ENCODE measurements at places on chromosomes 4 and X.

- DNase-seq = no peak
These were observed 726.0 kb downstream of the C4orf33 start for GRCh38 chr4:129821963-129822362.

DNA sequence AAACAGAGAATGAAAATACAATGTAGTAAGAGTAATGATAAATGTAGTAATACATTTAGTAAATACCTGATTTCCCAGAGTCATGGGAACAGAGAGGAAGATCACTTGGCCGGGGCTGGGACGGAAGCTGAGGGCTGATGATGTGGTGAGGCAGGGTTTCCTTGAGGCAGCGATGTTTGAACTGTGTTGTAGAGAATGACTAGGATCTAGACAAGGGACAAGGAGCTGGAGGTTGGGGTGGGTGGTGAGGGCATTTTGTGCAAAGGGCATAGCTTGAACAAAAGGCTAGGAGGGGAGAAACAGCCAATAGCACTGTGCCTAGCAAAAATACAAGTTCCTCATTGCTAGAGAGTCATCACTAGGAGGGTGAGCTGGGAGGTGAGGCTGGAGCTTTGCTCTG lies 64.3 kb upstream of the RAPGEF2 start:
- no peak for DNase-seq

- no peak for DNase-seq
These were observed 21.6 kb downstream of the CD38 start for GRCh38 chr4:15799701-15800100.

DNA sequence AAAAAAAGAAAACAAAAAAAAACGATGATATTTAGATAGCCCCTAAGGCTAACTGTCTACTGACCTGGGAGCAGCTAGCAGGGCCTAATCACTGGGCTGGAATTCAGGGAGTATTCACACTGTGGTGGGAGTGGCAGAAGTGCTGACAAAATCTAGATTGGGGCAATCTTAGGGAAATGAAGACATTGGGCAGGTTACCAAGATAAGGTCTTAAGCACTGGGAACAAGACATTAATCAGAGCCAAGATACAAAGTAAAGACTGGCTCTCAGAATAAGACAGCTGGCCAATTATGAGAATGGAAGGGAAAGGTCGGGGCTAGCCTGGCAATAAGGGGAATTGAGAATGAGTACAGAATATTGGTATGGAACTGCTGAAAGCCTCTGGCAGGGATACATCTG lies 100.2 kb upstream of the GRIA3 start:
- no peak for DNase-seq

- no peak for DNase-seq
These were observed 9.4 kb downstream of the TMEM187 start for GRCh38 chrX:153981771-153982533.

- DNase-seq = no peak
These were observed at the start of gene HS6ST2 for GRCh38 chrX:132958091-132958703. HS6ST2 (minus strand) TSS chrX:132958629.

DNA sequence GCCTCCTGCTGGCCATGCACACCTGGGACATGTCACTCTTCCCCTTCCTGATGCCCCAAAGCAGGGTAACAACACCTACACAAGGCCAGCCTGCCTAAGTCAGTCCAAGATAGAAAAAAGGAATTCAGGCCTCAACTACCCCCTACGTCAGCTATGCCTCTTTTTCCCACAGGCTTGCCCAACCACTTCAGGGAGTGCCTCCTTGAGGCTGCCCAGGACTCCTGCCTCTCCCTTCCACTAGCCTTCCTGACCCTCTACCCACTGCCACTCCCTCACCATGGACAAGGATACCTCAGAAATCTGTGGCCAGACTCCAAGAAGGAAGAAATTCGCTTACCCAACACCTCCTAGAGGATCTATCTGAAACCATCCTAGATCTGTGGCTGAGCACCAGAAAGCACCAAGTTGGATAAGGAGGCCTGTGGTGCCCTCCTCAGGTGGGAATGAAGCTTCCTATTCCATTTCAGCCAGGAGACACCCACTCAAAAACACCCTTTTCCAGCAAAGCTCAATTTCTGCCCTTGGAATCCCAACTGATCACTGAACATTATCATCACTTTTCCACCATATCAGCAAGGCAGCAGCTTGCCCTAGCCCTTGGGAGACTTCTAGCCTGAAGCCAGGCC lies 1.8 kb downstream of the KDM5C start:
- no peak for DNase-seq

DNA sequence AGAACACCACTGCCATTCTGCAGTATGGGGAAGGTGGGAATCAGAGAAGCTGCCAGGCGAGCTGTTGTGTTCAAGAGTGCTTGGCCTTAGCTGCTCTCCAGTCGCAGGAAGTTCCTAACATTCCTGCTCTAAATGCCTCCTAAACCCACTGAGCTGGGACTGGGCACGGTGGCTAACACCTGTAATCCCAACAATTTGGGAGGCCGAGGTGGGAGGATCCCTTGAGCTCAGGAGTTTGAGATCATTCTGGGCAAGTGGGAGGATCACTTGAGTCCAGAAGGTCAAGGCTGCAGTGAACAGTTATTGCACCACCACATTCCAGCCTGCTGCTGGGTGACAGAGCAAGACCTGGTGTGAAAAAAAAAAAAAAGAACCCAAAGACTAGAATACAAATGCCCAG lies 690.3 kb upstream of the FAM241A start:
- no peak for DNase-seq

DNA sequence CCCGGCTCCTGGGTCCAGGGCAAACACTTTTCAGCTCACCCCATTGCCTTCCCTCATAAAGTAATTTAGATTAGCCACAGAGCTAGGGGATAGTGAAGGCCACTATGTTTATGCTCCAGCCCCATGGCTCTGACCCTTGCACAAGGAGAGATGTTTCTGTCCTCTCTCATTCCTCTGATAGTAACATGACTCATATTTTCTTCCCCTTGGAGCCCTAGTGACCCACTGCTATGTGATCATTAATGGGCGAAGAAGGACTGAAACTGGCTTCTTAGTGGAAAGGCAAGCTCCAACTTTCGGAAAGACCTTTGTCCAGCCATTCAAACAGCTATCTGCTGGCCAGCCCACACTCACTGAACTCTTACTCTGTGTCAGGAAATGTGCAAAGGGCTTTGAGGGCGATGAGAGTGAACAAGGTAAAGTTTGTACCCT lies 12.3 kb downstream of the CLDN2 start:
- no peak for DNase-seq

DNA sequence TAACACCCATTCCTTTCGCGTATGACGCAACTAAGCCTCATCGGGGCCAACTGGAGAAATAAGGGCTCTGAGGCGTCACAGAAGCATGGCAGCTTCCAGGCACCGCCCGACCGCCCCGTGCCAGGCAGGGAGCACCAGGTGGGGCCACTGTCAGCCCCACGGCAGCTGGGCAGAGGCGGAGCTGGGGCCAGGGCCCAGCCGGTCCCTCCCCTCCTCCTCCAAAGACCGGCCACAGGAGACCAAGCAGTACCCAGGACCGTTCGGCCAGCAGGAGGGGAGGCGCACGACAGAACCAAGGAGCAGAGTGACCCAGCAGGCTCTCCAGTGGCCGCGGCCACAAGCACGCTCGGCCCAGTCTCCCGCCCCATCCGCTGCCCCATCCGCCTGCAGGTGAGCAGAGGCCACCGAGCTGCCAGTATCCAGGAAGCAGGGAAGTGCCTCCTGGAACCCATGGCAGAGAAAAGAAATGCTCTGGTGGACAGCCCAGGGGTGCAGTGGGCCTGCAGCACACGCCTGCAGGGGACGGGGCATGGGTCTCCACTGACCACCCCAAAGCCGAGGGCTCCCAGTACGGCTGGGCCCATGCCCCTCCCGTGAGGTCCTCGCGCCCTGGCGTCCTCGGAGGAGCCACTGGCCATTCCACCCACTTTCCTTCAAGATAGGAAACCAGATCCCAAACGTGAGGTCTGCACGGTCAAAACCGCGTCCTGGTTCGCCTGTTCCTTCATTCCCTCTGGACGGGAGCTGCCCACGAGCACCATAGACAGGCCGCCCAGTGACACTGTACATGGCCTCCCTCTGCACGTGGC lies 9.6 kb downstream of the CTBP1 start:
- no peak for DNase-seq

GRCh38 chr4:7073526-7074390 lies 5.9 kb upstream of the GRPEL1 start:
- DNase-seq = no peak

DNA sequence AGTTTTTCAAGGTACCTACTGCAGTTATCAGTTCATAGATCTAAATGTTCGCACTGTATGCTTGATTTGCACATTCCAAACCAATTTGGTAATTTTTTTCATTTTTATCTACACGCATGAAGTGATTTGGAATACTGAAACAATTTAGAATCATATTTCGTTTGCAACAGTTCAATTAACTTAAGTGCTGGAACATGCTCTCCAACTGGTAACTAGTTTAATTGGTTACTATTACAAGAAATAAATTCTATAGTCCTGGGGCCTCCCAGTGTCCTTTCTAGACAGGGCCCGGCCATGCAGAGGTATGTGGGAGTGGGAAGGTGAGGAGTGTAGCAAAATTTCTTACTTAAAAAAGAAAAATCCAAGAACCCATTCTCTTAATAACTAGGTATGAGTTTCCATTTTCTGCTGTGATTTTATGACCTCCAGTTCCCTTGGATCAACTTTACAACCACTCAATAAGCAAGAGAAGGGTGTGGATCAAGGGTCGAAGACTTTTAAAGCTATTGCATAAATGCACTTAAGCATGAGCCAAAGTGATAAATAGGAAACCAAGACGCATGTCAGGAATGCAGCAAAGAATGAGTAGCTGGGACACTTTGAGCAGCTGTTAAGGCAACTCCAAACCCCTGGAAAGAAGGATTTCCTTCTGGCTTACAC lies 106.9 kb downstream of the PPARGC1A start:
- no peak for DNase-seq

GRCh38 chrX:41047878-41048534 lies 37.2 kb upstream of the USP9X start:
- no peak for DNase-seq

GRCh38 chr4:70902577-70903290 lies 565 bp downstream of the MOB1B start:
- DNase-seq = no peak

DNA sequence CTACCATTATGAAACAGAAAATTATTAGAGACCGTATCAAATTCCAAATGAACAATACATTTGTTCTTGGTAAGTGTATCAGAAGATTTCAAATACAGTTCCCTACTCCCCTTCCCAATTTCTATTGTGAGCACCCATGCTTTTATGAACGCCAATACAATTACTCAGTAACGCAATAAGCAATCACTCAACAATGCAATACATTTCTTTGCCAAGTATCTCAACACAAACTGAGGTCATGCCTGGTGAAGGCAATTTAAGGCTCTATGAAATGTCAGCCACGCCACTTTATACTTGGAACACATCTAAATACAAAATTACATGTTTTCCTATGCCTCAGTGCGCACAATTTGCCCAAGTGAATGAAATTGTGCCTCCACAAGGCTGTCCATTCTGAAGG lies 712 bp downstream of the PNPLA4 start:
- DNase-seq = no peak

DNA sequence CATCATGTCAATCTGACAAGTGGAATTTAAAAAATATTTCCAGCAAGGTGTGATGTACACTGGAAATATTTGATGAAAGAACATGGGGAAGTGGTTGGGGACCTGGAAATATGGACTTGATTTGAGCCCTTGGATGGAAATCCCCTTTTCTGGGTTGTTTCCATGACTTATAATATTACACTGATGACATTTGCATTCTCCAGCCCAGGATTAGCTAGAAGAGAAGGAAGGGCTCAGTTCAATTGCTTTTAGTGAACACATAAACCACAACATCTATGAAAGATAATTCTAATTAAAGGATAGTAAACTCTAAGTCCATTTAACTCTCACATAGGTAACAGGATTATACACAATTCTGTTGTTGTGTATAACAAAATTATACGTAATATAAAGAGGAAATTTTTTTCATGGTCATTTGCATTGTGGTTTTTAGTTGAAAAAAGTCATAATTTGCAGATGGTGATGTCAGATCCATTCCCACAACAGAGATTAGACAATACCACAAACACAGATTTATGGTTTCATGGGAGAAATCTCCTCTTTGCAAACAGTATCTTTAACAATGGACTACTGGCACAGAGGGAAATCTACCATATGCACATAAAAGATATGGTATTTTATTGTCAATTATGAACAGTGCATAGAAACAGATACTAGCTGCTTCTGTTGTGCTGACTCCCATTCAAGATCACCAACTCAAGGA lies 126.5 kb downstream of the DKK2 start:
- no peak for DNase-seq

- no peak for DNase-seq
These were observed 3.1 kb upstream of the TSPAN5 start for GRCh38 chr4:98661371-98662054.

GRCh38 chrX:39953879-39954278 lies 143.9 kb downstream of the BCOR start:
- DNase-seq = no peak

DNA sequence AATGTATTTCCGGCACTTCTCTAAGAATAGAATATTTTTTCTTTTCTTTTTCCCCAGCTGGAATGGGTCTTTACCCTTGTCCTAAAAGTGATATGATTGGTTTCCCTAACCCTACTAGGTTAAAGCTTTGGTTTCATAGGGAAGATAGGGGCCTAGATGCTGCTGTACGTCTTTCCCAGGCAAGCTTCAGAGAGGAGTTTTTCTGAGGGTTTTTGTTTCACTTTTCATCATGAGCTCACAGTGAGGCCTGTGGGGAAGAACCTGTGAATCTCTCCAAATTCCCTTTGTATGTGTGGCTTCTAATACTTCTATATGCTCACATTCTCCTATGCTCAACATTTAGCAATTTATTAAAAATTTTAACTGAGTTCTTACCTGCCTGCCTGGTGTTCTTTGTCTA lies 320.0 kb upstream of the PCDH18 start:
- DNase-seq = no peak

DNA sequence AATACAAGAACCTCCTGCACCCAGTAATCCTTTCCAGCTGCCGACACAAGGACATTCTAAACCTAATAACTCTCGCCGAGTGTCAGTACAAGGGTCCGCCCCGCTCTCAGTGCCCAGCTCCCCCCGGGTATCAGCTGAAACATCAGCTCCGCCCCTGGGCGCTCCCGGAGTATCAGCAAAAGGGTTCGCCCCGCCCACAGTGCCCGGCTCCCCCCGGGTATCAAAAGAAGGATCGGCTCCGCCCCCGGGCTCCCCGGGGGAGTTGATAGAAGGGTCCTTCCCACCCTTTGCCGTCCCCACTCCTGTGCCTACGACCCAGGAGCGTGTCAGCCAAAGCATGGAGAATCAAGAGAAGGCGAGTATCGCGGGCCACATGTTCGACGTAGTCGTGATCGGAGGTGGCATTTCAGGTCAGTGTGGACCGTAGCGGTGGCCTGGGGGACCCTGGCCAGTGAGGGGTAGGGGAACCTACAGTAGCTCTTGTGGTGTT lies at the start of gene MAOA:
TSS of gene MAOA (plus strand) at position 295 of the 490 bp plus-strand sequence. CDS start at position 338, 43 bp downstream.
- no peak for DNase-seq

- DNase-seq = no peak
These were observed 173.7 kb downstream of the AREG start for GRCh38 chr4:74618659-74619058.

GRCh38 chr4:82721819-82722423 lies 76.7 kb downstream of the SCD5 start:
- DNase-seq = no peak

GRCh38 chr4:122705009-122705408 lies 27.5 kb upstream of the BBS12 start:
- no peak for DNase-seq

GRCh38 chr4:8005033-8005808 lies 65.6 kb upstream of the AFAP1 start:
- no peak for DNase-seq

- DNase-seq = no peak
These were observed 66.0 kb upstream of the TENM3 start for GRCh38 chr4:182177166-182177565.

Measured in activated CD8-positive, alpha-beta memory T cell treated with anti-CD3 and anti-CD28 coated beads for 4 hours (primary cell).